Choroid plexus epithelial cell (primary cell): ENCODE measurements at places on chromosomes 7 and 10.

- DNase-seq, result no peak
Observed at GRCh38 chr10:103431902-103432301, 20.3 kb downstream of the CALHM2 start.

GRCh38 chr10:80041162-80041561 lies 37.3 kb upstream of the TMEM254 start:
- no peak for DNase-seq

DNA sequence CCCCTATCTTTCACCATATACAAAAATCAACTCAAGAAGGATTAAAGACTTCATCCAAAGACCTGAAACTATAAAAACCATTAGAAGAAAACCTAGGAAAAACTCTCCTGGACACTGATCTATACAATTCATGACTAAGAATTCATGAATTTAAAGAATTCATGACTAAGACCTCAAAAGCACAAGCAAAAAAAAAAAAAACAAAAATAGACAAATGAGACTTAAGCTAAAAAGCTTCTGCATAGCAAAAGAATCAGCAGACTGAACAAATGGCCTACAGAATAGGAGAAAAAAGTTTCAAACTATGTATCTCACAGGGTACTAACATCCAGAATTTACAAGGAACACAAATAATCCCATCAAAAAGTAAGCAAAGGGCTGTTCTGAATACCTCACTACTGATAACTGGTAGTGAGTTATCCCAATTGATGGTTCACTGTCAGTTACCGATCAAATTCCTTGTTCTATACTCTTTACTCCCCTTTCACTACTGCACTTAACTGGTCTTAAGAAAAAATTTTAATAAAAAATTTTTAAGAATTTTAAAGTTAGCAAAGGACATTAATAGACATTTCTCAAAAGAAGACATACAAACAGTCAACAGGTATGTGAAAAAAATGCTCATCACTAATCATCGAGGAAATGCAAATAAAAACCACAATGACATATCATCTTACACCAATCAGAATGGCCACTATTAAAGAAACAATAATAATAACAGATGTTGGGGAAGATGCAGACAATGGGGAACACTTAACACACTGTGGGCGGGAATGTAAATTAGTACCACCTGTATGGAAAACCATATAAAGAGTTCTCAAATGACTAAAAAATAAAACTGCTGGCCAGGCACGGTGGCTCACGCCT lies 33.2 kb downstream of the KMT2C start:
- DNase-seq, result peak; percentile 57

GRCh38 chr7:74063646-74064045 lies 20.0 kb upstream of the LIMK1 start:
- DNase-seq, result no peak

DNA sequence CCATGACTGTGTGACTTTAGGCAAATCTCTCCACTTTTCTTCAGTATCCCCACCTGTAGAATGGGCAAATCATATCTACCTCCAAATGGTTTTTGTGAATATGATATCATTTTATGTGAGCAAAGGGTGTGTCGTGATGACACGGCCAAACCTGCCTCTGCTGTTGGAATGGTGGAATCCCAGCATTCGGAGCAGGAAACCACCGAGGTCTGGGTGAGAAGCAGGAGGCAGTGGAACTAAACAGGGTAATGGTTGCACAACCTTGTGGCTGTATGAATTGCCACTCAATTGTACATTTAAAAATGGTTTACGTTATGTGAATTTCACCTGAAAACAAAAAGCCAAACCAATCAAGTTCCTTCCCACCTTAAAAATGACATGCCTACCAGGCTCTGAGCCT lies 131.4 kb upstream of the ZMIZ1 start:
- DNase-seq, result peak; percentile 39

DNA sequence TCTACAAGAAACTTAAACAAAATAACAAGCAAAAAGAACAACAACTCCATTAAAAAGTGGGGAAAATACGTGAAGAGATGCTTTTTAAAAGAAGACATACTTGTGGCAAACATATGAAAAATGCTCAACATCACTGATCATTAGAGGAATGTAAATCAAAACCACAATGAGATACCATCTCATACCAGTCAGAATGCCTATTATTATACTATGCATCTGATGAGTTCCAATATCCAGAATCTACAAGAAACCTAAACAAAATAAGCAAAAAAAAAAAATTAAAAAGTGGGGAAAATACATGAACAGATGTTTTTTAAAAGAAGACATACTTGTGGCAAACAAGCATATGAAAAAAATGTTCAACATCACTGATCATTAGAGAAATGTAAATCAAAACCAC lies 29.6 kb upstream of the AKR1C3 start:
- DNase-seq, result peak; percentile 33

- peak; percentile 70 for DNase-seq
Observed at GRCh38 chr10:62613424-62613823, 191.1 kb upstream of the ADO start.

DNA sequence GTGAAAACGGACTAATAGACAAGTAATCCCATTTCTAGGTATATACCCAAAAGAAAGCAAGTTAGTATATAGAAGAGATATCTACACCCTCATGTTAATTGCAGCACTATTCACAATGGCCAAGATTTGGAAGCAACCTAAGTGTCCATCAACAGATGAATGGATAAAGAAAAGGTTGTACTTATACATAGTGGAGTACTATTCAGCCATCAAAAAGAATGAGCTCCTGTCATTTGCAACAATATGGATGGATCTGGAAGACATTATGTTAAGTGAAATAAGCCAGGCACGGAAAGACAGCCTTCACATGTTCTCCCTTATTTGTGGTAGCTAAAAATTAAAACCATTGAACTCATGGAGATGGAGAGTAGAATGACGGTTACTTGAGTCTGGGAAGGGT lies 88.2 kb downstream of the TES start:
- no peak for DNase-seq

GRCh38 chr7:95056901-95057300 lies 149.5 kb downstream of the PPP1R9A start:
- DNase-seq, result no peak

- no peak for DNase-seq
Observed at GRCh38 chr10:80878330-80878729, 340.6 kb downstream of the SH2D4B start.

- peak; percentile 43 for DNase-seq
Observed at GRCh38 chr7:143514995-143515735, 37.5 kb downstream of the TAS2R41 start.

GRCh38 chr10:54396031-54396430 lies 405.0 kb downstream of the PCDH15 start:
- DNase-seq, result no peak

DNA sequence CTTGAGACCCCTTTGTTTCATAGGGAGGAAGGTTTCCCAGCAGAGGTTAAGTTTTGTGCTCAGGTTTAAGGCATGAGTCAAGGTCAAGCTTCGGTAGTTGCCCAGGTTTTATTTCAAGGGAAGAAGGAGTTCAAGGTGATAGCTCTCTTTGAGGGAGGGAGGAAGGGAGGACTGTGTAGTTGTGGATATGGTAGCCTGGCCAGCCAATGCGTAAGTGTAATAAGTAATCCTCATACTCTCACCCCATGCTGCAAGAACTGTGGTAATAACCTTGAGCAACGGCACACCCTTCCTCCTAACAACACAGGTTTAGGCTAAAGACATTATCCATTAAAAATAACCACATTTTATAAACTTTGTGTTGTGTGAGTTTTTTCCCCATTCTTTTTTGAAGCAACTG lies 478.9 kb downstream of the KCNMA1 start:
- DNase-seq, result no peak

DNA sequence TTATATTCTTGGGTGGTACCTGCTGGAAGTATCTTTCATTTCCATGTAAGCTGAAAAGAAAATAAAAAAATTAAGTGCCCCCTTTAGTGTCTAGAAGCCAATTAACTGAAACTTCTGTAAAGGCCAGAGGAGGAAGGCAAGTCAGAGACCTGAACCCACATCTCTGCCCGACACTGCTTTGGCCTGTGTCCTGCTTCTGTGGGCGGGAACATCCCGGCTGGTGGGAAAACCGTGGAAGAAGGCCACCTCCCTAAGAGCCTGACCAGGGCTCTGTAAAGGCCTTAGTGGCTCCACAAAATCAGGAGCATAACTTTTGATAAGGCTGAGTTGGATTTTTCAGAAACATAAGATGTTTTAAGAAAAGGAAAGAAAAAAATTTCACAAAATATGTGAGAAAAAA lies 9.4 kb downstream of the CPXM2 start:
- DNase-seq, result no peak

DNA sequence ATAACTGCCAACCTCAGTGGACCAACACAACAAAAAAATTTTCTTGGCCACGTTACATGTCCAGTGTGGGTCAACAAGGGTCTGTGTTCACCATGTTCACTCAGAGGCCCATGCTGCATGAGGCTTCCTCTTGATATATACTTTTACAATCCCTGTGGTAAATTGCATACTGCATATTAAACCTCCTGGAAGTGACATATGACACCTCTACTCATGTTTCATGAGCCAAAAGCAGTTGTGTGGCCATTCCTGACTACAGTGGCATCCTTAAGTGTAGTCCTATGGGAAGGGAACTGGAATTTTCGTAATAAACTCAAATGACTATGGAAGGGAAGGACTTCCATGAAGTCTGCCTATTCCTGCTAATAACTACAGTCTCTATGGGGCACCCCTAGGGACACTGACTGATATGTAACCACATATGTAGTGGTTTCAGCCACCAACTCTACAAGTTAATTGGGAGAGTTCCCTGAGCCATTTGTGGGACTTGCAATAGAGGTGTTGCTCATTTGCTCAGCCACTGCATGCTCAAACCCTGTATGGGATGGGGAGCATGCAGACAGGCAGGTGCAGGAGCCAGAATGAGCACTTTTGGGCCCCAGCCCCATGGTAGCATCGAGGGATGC lies 9.7 kb downstream of the DYNC1I1 start:
- no peak for DNase-seq

DNA sequence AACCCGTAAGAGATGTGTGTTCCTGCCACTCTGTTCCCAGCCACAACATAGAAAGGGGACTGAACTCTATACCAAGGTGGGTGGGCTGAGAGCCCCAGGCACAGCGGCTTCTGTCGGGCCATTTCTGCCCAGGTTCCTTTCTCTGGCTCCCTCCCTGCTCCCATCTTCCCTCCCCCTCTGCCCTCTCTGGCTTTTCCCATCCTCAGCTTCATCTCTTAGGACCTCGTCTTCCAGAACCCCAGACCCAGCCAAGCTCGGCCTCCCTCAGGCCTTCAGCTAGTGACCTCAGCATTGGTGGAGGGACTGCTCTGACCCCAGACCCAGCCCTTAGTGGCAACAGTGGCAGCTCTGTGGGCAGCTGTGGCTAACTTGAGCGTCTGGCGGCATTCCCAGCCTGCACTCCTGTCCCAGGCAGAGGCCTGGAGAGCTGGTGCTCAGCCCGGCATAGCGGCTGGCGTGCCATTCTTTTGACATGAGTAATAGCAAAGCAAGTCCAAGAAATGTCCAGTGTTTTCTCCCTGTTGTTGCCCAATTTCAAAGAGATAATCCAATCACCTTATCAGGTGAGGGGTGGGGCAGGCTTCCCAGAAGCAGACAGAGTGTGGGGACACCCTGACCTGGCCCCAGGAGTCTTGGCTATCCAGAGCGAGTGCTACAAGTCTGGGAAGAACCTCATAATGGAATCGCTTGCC lies 15.9 kb downstream of the PTPRE start:
- peak; percentile 94 for DNase-seq

DNA sequence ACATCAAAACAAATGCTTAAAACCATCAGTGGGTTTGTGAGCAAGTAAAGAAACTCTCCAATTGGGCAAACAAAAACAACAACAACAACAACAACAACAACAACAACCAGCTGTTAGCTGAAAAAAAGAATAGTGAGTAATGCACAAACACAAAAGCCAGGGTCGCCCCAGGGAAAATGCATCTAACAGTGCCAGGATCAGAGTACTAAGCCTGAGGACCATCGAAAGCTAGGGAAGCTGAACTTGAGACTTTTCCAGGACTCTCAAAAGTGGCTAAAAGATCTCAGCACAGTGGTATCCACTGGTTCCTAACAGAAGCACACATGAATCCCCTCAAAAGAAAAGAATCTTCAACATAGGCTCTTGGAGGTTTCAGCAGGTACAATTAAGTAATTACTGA lies 83.3 kb downstream of the CPXM2 start:
- DNase-seq, result no peak

DNA sequence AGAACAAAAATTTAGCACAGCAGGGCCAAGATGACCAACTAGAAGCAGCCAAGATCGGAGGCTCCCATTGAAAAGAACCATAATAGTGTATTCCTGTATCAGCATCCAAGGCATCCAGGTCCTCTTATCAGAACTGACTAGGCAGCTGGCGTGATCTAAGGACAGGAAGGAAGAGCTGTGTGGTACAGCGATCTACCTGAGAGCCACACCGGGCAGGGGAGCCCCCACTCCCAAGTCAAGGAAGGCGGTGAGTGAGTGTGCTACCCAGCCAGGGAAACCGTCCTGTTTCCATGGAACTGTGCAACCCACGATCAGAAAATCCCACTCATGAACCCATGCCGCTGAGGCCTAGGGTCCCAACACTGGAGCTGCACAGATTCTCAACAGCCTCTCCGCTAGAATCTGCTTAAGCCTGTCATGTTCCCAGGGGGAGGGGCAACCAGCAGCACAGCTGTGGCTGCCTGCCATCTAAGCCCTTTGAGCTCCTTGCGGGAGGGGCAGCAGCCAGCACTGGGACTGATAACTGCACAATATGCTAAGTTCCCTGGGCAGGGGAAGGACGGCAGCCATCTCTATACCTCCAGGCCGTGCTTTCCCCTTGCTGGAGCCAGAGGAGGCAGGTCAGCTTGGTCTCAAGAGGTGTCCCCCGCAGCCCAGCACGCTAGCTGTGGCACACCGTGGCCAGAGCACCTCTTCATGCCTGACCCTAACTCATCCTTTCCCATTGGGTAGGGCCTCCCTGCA lies 213.0 kb upstream of the SMIM30 start:
- DNase-seq, result no peak

- no peak for DNase-seq
Observed at GRCh38 chr10:106917452-106918055, 247.0 kb downstream of the SORCS1 start.

DNA sequence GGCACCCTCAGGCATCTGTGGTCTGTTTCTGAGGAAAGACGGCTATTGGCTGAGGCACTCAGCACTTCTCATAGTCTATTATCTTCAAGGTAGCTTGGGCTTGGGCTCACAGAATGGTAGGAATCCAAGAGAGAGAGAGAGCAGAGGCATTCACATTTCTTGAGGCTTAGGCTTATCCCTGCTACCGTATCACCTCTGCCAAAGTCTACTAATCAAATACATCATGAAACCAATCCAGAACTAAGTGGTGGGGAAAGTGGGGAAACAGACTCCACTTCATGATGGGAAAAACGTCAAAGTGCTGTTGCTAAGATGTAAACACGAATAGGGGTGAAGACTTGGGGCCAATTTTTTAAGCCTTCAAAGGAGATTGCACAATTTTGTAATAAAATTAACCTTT lies 271.1 kb upstream of the SEMA3D start:
- DNase-seq, result no peak

- peak; percentile 37 for DNase-seq
Observed at GRCh38 chr10:18737236-18737635, 78.0 kb downstream of the ARL5B start.
